ENCODE measurements at places on chromosomes 11 and 22. TPM values are rescaled to one million over a fixed set of nuclear protein-coding genes. Genes with fewer than 3 reads are reported as not detected.

LMO1 gene
- total RNA-seq = not detected

DNA sequence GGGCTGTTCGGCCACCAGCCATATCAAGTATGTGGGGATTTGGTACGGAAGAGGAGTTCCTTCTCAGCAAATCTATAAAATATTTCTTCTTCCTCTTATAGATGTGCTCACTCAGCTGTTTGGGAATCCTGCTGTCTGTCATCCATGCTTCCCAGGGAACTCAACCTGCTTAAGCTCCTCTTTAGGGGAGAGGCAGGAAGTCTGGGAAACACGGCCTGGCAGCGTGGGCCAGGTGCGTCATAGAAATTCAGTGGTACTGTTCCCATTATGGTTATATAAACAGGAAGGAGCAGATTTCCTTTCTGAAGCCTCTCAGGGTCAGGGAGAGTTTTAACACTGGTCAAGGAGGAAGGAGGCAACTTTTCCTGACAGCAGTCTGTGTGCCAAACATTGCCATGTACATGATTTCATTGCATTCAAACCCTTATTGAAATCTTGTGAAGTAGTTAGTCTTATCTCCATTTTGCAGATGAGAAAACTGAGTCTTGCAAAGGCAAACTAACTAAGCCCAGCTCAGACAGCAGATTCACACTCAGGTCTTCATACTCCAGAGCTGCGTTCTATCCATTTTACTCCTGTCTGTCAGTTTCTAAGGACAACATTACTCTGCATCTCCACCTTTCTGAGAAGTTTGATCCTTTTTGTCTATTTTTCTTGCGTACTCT lies 35.4 kb upstream of the AMOTL1 start:
- DNase-seq = no peak
- no peak overlapping the region for H3K27ac ChIP-seq
- H3K36me3 ChIP-seq = no peaks in the 10 kb centered on the region
- H3K27me3 ChIP-seq = no peaks in the 10 kb centered on the region
- no peak overlapping the region for H3K4me3 ChIP-seq
- no peaks in the 10 kb centered on the region for H3K4me1 ChIP-seq

GRCh38 chr11:5229356-5229755 lies 2.5 kb upstream of the HBB start:
- no peak overlapping the region for H3K4me3 ChIP-seq
- no peaks in the 10 kb centered on the region for H3K27me3 ChIP-seq
- H3K36me3 ChIP-seq = no peaks in the 10 kb centered on the region
- no peak overlapping the region for H3K27ac ChIP-seq

GRCh38 chr11:76806608-76807205 lies 23.6 kb downstream of the TSKU start:
- H3K27me3 ChIP-seq = no peaks in the 10 kb centered on the region
- H3K27ac ChIP-seq = no peak overlapping the region
- peaks cover 10% of the 10 kb centered on the region for H3K4me1 ChIP-seq
- no peak overlapping the region for H3K4me3 ChIP-seq

DNA sequence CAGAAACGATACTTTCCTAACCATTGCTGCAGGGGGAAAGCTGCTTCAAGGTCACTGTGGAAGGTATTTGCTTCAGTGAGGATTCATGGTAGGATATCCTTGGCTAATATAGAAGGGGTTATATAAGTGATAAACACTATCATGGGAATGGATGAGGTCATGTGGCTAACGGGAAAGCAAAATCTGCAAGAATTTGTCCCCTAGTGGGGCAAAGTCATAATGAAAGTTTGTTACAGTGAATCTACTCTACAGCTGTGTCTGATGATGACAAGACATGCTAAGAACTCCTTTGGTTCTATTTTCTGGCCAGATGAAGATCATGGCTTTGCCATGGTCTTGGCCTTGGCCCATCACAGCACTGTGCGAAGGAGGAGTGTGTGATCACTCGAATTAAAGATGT lies 13.8 kb downstream of the MMP20 start:
- DNase-seq = no peak
- no peaks in the 10 kb centered on the region for H3K4me1 ChIP-seq
- no peaks in the 10 kb centered on the region for H3K36me3 ChIP-seq
- H3K4me3 ChIP-seq = no peak overlapping the region
- H3K27me3 ChIP-seq = no peaks in the 10 kb centered on the region

- DNase-seq = no peak
- H3K36me3 ChIP-seq = no peaks in the 10 kb centered on the region
- no peak overlapping the region for H3K27ac ChIP-seq
- no peaks in the 10 kb centered on the region for H3K27me3 ChIP-seq
Measured at GRCh38 chr11:34205326-34206035, 100.1 kb downstream of the NAT10 start.

MMP8 gene
- total RNA-seq = not detected

DNA sequence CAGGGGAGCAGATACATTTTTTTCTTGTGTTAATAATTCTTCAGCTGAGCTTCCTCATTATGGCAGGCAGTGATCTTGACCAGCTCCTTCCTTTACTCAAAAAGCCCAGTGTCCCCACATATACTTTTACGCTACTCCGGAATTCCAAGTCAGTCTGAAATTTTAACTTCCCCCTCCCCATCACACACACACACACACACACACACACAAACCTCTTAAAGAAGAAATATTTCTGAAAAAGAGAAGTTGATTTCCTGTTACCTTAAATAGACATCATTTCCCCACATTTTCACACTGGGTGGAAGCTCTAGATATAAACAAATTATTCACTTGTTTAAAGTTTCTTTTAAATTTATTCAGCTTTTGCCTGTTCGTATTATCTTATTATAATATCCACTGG lies 113.9 kb downstream of the DBX1 start:
- no peak overlapping the region for H3K27ac ChIP-seq
- no peaks in the 10 kb centered on the region for H3K27me3 ChIP-seq
- peaks cover 12% of the 10 kb centered on the region for H3K4me1 ChIP-seq
- no peak for DNase-seq
- no peaks in the 10 kb centered on the region for H3K36me3 ChIP-seq

DNA sequence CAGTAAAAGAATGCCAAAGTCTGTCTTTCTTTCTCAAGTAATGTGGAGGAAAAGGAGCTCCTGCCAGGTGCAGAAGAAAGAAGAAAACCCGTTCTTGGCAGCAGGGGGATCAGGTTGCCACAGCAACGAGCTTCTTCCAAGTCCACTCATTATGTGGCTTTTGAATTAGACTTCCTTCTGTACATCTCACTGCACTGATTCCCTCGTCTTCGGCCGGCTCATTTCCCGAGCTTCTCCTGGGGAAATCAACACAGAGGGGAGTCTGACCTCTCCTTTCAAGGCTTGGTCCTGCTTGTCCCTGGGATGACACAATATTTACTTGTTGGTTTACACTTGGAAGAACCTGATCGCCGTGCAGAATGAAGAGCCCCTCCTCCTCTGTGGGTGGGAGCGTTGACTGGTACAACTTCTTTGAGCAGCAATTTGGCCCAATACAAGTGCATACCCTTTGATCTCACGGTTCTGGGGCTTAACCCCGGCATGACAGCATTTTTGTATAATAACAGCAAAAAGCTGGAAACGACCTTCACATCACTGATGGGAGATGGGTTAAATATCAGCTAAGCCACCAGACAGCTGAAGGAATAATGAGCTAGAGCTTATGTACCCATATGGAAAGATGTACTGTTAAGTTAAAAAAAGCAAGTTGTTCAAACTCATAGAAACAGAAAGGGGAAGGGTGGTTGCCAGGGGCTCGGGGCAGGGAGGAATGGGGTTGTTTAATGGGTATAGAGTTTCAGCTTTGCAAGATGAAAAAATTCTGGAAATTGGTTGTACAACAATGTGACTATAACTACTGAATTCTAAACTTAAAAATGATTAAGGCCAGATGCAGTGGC lies 35.4 kb downstream of the MCHR1 start:
- H3K4me1 ChIP-seq = peaks cover 19% of the 10 kb centered on the region
- no peaks in the 10 kb centered on the region for H3K36me3 ChIP-seq
- no peak overlapping the region for H3K4me3 ChIP-seq
- H3K27ac ChIP-seq = no peak overlapping the region
- no peaks in the 10 kb centered on the region for H3K27me3 ChIP-seq

- H3K27me3 ChIP-seq = no peaks in the 10 kb centered on the region
- no peak for DNase-seq
- H3K36me3 ChIP-seq = no peaks in the 10 kb centered on the region
- no peaks in the 10 kb centered on the region for H3K4me1 ChIP-seq
Measured at GRCh38 chr22:38524429-38524828, 18.3 kb upstream of the DDX17 start.

GRCh38 chr11:47192111-47192510 lies 5.9 kb upstream of the PACSIN3 start:
- no peak overlapping the region for H3K27ac ChIP-seq
- H3K4me1 ChIP-seq = no peaks in the 10 kb centered on the region
- no peaks in the 10 kb centered on the region for H3K27me3 ChIP-seq

DNA sequence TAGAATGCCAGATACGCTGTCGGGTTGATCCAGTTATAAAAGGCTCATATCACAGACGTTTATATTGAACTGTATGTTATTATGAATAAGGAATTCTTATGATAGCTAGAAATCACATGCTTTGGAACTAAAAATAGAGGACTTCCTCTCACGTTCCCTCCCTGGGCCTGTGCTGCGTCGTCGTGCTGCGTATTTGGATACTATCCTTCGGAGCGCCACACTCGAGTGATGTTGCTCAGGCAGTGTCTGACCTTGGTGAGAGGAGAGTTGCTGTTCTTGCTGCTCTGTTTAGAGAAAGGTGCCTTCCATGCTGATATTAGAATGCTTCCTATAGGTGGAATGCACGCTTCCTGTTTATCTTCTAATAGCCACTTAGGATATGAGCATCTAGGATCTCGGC lies 20.2 kb upstream of the ST14 start:
- no peak for DNase-seq
- H3K27me3 ChIP-seq = no peaks in the 10 kb centered on the region
- no peak overlapping the region for H3K27ac ChIP-seq
- no peak overlapping the region for H3K4me3 ChIP-seq
- peaks cover 5% of the 10 kb centered on the region for H3K4me1 ChIP-seq

GP1BB gene
- 8.4 TPM for total RNA-seq

RBMXL2 gene
- total RNA-seq = not detected

- DNase-seq = no peak
- H3K4me1 ChIP-seq = peaks cover 15% of the 10 kb centered on the region
- H3K4me3 ChIP-seq = no peak overlapping the region
- no peaks in the 10 kb centered on the region for H3K36me3 ChIP-seq
Measured at GRCh38 chr22:25406510-25407210, 157.8 kb upstream of the GRK3 start.

GRCh38 chr11:3001496-3001895 lies 9.4 kb upstream of the NAP1L4 start:
- no peak for DNase-seq
- H3K4me3 ChIP-seq = no peak overlapping the region
- no peak overlapping the region for H3K27ac ChIP-seq
- no peaks in the 10 kb centered on the region for H3K36me3 ChIP-seq

- DNase-seq = no peak
- H3K36me3 ChIP-seq = no peaks in the 10 kb centered on the region
- no peak overlapping the region for H3K4me3 ChIP-seq
- no peaks in the 10 kb centered on the region for H3K27me3 ChIP-seq
- H3K27ac ChIP-seq = no peak overlapping the region
- peaks cover 15% of the 10 kb centered on the region for H3K4me1 ChIP-seq
Measured at GRCh38 chr11:130483124-130483523, 34.7 kb downstream of the ADAMTS15 start.

BEST1 gene
- total RNA-seq = 7.3 TPM

DNA sequence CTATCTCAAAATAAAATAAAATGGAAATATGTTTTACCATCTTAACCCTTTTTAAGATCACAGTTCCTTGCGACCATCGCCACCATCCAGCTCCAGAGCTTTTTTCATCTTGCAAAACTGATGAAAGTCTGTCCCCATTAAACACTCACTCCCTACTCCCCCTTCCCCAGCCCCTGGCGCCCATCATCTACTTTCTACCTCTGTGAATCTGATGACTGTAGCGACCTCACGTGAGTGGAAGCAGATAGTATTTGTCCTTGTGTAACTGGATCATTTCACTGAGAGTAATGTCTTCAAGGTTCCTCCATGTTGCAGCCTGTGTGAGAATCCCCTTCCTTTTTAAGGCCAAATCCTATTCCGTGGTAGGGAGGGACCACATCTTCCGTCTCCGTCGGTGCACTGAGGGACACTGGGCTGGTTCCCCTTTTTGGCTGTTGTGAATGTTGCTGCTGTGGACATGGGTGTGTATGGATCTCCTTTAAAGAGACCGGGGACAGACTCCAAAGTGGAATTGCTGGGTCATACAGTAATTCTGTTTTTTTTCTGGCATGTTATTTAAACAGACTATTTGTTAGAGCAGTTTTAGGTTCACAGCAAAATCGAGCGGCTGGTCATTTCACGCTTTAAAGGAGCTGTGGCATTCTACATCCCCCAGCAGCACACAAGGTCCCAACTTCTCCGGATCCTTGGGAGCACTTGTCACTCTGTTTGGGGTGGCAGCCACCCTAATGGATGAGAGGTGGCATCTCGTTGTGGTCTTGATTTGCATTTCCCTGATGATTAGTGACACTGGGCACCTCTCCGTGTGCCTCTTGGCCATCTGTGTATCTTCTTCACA lies 120.0 kb downstream of the KCNQ1 start:
- H3K4me3 ChIP-seq = no peak overlapping the region
- DNase-seq = no peak
- no peak overlapping the region for H3K27ac ChIP-seq
- H3K4me1 ChIP-seq = no peaks in the 10 kb centered on the region

GRCh38 chr22:47175151-47176025 lies 412.9 kb downstream of the TBC1D22A start:
- no peaks in the 10 kb centered on the region for H3K27me3 ChIP-seq
- peaks cover 11% of the 10 kb centered on the region for H3K4me1 ChIP-seq
- peak; percentile 83 for DNase-seq
- H3K36me3 ChIP-seq = no peaks in the 10 kb centered on the region
- no peak overlapping the region for H3K4me3 ChIP-seq

UPK3A gene
- not detected for total RNA-seq

DNA sequence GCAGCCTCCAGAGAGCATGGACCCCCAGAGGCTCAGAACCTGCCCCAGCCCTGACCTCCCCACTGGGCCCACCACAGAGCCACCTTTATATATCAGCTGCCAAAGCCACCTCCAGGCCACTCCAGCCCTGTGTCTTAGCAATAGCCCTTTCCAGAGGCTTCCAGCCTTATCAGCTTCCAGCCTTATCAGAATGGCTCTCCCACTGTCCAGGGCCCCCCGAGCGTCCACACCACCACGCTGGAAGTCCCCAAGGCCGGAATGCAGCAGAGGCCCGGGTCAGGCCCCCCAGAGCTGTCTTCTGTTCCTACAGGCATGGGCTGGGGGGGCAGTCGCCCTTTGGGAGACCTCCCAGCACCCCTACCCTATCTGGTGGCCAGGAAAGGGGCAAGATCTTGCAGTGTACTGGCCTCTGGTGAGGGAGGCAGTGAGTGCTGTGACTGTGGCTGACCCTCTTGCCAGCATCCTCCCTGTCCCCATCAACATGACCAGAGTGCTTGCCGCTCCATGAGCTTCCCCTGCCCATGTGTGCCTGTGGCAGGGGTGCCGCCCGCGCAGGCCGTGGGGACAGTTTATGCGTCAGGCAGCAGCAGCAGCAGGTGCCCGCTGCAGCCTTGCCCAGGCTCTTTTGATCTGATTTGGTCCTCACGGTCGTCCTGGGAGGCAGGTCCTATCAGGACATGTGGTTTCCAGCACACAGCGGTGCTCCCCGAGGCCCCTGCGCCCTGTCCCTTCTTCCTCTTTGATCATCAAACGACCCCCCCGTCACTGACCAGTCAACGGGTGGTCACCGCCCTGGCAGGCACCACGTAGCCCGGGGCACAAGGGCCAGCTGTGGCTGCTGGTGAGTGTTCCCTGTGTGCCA lies 15.9 kb downstream of the OSBPL5 start:
- H3K27ac ChIP-seq = no peak overlapping the region
- no peaks in the 10 kb centered on the region for H3K27me3 ChIP-seq
- no peak overlapping the region for H3K4me3 ChIP-seq
- no peak for DNase-seq
- peaks cover 10% of the 10 kb centered on the region for H3K4me1 ChIP-seq

SMC1B gene
- total RNA-seq = not detected

- H3K4me3 ChIP-seq = no peak overlapping the region
- no peak overlapping the region for H3K27ac ChIP-seq
- H3K4me1 ChIP-seq = no peaks in the 10 kb centered on the region
- H3K27me3 ChIP-seq = no peaks in the 10 kb centered on the region
Measured at GRCh38 chr11:99773646-99774045, 752.9 kb downstream of the CNTN5 start.

LDHAL6A gene
- total RNA-seq = 0.48 TPM
